ENCODE measurements at places on chromosomes 7 and 10.

GRCh38 chr10:78470267-78471103, 436.8 kb downstream of the RPS24 start:
- no peak for DNase-seq

DNA sequence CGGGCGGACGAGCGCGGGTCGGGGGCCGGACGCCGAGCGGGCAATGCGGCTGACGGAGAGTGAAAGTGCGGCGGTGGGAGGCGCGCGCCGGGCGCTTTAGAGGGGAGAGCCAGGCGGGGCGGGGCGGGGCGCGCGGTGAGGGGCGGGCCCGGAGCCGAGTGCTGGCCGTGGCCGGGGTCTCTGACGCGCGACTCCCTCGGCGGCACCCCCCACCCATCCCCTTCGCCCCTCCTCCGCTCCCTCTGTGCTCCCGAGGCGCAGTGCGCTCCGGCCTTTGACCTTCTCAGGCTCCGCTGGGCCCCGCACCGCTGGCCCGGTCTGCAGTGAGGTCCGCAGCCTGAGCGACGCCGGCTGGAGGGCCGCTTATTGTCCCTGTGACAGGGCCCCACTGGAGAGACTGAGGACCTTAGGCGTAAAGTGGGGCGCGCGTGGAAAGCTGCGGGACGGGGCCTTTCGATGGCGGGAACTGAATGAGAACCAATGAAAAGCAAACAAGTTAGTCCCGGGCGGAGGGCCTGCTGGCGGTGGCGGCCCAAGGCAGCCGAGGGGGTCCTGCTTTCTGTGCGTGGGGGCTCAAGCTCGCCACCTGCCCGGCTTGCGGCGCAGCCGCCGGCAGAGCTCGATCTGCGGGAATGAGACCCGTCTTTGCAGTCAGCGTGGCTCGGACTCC, at the start of gene CXCL12:
Gene CXCL12, minus strand, starts transcription at position 72 of the 670 bp plus-strand sequence. CDS start 92 bp downstream, outside the sequence.
- no peak for DNase-seq

DNA sequence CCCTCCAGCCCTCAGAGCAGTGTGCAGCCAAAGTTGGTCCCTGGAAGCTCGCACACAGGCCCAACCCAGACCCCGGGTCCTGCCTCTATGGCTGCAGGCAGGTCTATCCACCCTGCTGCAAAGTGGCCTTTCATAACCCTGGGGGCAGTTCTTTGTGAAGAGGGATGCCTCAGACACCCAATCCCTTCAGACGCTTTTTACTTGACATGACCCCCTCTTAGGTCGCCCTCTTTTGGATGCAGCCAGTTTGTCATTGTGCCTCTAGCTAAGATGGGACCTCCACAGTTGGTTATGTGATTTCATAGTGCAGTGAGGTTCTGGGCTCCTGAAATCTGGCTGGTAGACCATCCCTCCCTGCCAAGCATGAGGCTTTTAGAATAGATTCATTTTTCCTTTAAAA, 27.3 kb downstream of the SMKR1 start:
- DNase-seq, result no peak

DNA sequence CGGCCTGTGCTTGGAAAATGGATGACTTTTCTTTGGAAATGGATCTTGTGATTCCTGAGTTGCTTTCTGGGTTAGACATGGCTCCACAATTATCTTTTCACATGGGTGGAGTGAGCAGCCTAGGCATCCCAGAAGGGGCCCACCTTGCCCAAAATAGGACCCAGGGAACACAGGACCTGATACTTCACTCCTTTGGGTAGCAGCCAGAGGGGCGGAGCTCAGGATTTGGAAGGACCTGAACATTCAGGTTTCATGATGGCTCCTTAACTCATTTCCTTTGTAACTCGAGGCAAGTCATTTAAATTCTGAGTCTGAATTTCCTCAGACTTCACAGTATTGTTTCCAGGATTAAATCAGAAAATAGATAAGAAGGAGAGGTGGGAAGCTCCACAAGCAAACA, 178.3 kb upstream of the ZMIZ1 start:
- DNase-seq, result no peak

GRCh38 chr7:128240696-128241386, at the start of gene LEP:
Gene LEP, plus strand, starts transcription at chr7:128241278. Its CDS starts 10,741 bp downstream, at chr7:128252019.
- no peak for DNase-seq

DNA sequence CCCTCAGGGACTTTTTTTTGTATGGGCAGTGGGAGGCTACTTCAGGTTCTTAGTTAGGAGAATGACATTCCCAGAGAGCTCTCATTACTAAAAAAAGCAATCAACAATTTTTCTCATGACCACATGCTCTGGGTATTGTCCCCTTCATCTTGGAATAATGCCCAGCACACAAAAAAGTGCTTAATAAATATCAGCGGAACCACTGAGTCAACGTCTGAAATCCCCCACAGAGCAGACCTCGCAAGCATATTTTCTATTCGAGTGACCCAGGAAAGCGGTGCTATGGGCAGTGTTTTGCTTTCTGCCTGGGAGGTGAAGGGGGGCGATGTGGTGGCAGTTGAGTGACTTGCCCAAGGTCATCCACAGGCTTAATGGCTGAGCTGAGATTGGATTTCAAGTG, 493.4 kb upstream of the ZMIZ1 start:
- no peak for DNase-seq

- no peak for DNase-seq
Observed at GRCh38 chr10:119831656-119832055, 41.0 kb downstream of the MCMBP start.
